ENCODE measurements at places on chromosomes 16 and 17.

DNA sequence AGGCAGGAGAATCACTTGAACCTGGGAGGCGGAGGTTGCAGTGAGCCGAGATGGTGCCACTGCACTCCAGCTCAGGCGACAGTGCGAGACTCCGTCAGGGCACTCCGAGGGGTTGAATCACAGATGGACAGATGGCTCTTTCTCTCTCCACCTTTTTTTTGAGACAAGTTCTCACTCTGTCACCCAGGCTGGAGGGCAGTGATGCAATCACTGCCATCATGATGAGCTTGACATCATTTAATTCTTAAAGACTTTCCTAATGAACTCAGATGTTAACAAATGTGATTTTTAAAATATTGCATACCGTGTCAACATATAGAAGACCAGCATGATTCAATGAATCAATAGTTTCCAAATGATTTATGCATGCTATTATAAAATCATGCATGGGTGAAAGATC lies 3.5 kb downstream of the GDPD1 start:
- DNase-seq: no peak

- DNase-seq: no peak
Measured at GRCh38 chr17:61422116-61422799, 22.6 kb downstream of the TBX2 start.

DNA sequence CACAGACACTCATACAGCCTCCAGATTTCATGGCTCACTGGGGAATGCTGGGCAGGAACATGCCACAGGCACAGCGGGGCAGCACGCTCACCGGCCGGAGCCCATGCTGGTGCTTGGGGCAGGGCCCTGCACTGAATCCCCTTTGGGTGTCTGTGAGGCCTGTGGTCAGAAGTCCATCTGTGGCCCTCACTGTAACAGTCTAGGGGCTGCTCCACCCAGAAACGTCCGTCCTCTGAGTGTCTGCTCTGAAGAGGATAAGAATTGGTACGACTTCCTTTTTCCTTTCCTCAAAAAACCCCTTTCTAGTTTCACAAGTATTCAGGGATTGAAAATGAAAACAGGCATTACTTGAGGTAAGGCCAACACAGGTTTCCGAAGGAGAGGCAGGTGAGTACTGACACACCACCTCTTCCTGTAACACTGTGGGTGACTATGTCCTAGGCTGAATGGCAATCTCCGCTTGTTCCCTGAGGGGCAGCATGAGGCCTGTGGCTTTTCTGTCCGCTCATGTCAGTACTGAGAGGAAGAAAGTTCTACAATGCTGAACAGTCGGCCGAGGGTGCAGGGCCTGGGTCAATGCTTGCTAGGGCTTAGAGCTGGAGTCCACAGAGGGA lies 42.5 kb downstream of the TMEM11 start:
- no peak for DNase-seq

- DNase-seq: no peak
Measured at GRCh38 chr16:76293980-76294379, 16.8 kb downstream of the CNTNAP4 start.
